ENCODE measurements at places on chromosomes 11 and 22.

DNA sequence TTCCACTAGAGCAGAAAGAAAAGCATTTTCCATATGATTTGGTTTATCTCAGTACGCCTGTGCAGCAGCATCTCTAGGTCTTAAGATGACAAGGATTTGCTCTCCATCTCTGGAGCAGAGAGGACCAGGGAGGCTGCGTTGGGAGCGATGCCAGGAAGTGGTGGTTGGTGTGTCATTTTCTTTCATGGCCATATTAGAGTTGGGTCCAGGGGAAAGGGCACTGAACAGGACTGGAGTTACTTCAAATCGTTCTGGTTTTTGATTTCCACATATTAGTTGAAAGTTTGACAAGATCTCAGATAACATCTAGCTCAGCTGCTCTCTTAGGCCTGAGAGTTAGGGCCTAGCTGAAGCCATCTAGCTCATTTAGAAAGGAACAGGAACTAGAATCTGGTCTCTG lies 157.7 kb downstream of the ADAMTS15 start:
- no peak for DNase-seq

DNA sequence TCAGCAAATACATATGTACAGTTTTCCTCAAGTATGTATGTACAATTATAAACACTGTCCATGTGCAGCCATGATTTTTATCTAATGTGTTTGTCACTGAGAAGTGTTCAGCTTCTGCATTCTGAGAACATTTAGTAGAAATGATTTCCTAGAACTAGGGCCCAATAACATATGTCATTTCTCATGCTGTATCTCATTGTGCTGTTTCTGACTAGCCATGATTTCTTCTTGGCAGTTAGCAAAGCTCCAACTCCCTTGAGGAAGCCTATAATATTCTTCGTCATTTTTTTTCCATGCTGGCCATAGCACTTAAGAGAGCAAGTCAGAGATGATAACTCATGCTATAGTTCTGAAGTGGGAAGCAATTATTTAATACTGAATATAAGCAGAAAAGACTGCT lies 187.8 kb downstream of the DDX10 start:
- DNase-seq = no peak

DNA sequence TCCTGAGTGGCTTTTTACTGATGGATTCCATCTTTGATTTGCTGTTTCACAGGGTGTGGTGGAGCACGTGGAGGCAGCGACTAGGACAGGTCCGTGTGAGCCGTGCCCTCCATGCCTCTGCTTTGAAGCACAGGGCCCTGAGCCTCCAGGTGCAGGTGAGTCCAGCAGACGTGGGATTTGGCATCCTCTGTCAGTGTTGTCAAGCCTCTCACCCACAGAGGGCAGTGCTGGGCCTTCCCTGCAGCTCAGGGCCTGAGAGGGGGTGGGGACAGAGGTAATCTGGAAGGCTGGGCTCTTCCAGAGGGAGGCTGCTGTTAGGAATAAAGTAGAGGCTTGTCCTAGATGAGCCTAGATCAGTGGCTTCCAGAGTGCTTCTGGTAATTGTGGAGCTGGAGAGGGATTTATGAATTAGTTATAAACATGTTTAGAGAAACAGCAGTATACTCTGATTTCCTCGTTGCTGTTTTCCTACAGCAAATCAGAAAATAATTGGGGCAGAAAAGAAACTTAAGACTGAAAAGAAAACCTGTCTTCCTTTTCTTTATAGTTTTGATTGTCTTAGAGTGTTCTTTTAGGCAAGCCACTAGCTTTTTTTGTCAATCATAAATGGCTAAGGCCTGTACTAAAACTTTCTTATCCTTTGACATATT lies 65.0 kb downstream of the SFI1 start:
- peak; percentile 19 for DNase-seq

DNA sequence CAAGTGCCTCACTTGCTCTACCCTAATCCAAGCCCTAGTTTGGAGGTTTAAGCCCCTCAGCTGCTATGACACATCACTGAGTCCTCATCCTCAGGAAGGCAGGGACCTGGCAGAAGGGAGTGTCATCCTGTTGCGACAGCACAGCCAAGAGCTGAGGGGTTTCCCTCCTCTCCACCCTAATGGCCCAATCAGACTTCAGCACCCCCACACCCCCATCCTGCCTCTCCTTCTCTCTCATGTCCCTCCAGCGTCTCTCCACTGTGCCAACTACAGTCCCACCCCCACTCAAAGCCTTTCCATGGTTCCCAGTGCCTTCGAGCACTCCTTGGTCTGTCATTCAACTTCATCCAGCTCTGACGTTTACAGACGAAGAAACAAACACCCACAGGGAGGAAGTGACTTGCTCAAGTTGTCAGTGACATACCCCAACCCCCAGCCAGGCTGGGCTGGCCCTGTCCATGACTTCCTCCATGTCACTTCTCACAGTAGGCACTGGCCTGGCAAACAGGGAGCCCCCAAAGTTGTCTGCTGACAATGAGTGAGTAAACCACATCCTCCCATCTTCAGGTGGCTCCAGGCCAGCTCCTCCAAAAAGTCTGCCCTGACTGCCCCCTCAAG lies 15.6 kb downstream of the ARAP1 start:
- DNase-seq = peak; percentile 88

DNA sequence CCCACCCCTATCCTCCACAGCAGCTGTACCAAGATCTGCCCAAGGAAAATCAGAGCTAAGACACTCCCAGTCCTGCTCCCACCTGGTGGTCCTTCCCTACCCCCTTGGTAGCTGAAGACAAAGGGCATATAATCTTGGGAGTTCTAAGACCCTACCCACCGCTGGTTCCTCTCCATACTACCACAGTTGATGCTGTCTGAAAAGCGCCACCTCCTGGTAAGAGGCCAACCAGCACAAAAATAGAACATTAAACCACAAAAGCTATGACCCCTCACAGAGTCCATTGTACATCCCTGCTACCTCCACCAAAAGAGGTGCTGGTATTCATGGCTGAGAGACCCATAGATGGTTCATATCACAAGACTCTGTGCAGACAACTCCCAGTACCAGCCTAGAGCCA lies 161.5 kb upstream of the ARHGAP42 start:
- no peak for DNase-seq

GRCh38 chr11:92978271-92979111 lies 9.0 kb downstream of the MTNR1B start:
- no peak for DNase-seq

DNA sequence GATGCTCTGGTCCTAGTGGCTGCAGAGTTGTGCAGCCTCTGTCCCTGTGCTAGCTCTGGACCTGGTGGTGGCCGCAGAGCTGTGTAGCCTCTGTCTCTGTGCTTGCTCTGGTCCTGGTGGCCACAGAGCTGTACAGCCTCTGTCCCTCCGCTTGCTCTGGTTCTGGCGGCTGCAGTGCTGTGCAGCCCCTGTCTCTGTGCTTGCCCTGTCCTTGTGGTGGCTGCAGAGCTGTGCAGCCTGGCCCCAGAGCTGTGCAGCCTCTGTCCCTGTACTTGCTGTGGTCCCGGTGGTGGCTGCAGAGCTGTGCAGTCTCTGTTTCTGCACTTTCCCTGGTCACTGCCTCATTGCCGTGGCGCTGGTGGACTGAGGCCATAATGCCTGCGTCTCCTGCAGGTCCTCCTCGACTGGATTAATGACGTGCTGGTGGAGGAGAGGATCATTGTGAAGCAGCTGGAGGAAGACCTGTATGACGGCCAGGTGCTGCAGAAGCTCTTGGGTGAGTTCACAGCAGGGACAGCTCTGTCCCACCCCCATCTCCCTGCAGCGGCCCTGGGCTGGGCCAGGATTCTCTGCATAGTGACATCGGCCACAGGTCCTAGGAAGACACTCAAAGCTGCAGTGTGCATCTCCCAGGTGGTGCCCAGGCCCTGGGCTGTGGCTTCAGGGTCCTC lies 61.9 kb upstream of the PARVG start:
- DNase-seq = no peak

GRCh38 chr11:64251016-64251752 lies at the start of gene PLCB3:
PLCB3 (plus strand) TSS chr11:64251530; CDS start chr11:64251650, 120 bp downstream.
- peak; percentile 62 for DNase-seq

DNA sequence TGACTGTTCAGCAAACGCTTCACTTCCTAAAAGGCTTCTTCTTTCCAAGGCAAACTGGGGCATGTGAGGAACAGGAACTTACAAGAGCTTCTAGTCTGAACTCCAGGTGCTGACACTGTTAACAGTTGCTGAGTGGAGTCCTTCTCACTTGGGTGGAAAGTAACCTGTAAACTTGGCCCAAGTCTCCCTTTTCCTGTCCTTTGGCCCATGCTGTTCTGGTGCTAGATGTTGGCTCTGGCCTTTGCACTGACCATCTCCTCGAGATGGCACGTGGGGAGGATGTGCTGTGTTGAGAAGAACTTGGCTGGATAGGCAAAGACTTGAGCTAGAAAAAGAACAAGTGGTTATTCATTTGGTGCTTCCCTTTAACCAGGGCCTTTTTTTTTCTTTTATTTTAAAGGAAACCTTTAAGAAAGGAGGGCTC lies 53.6 kb downstream of the PTPRJ start:
- DNase-seq = no peak

DNA sequence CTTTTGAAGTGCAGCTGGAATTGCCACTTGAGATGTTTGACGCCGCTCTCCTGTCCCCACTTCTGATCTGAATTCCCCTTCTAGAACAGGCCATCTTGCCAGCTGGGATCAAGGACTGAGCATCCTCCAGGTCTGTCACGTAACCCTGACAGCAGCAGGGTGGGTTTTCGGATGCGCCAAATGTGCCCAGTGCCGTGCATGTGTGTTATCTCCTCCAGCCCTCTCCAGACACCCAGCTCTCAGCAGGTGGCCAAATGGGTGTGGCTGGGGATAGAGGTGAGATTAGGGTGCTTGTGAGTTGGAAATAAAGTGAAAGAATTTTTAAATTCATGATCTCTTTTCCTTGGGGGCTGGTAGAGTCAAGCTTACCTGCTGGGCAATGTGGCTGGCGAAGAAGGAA lies 3.3 kb downstream of the OSBP2 start:
- DNase-seq = no peak
